ENCODE measurements at places on chromosomes 1 and 21. TPM values are rescaled to one million over a fixed set of nuclear protein-coding genes. Genes with fewer than 3 reads are reported as not detected.

The CLDN8 gene
- total RNA-seq, result 4.1 TPM

The VPS72 gene
- total RNA-seq, result 23.9 TPM

- H3K4me3 ChIP-seq, result no peak overlapping the region
- DNase-seq, result no peak
- no peaks in the 10 kb centered on the region for H3K27me3 ChIP-seq
- peaks cover 36% of the 10 kb centered on the region for H3K4me1 ChIP-seq
These were observed 3.0 kb downstream of the GPN2 start for GRCh38 chr1:26887125-26887524.

The RGS16 gene
- total RNA-seq, result 1.1 TPM

The EPHB2 gene
- total RNA-seq, result 2.6 TPM

GRCh38 chr1:232192781-232193450, 437.0 kb downstream of the SIPA1L2 start:
- H3K27ac ChIP-seq, result no peak overlapping the region
- H3K4me1 ChIP-seq, result no peaks in the 10 kb centered on the region
- DNase-seq, result no peak
- H3K4me3 ChIP-seq, result no peak overlapping the region

The SERPINC1 gene
- not detected for total RNA-seq

GRCh38 chr21:42988236-42988965, 14.0 kb downstream of the PKNOX1 start:
- H3K4me3 ChIP-seq, result no peak overlapping the region
- peaks cover 11% of the 10 kb centered on the region for H3K36me3 ChIP-seq

DNA sequence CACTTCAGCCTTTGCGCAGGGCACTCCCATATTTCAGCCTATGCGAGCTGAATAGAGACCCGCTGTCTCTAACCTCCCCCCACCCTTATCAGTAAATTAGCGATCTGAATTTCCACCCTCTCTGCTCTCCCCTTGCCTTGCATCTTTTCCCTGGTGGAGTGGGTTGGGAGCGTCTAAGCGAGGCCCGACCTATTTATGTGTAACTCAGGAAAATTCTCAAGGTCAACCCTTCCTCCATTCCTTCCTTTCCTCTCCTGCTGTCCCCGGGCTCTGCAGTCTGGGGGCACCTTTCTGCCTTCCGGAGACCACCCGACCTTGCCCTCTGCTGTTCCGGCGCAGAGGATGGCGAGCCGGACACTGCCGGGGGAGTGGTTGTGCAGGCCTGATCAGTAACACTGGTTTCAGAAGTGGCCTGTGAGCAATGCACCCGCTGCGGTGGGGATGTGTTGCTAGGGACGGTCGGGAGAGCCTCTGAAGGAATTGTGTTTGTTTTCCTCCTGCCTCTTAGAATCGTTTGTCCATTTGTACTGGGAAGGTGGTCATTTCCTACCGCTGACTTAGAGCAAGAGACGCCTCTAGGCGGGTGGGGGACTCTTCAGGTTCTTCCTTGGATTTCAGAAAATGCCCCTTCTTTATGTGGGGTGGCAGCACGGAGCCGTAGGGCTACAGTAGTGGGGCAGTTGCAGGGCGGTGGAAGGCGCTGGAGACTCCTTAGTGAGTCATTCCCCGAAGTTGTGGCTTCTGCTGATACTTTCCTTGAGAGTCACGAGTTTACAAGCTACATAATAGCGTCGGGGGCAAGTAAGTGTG, 513 bp downstream of the MGST3 start:
- DNase-seq, result peak; percentile 80
- H3K4me3 ChIP-seq, result peak overlapping the region; percentile 59
- H3K27me3 ChIP-seq, result no peaks in the 10 kb centered on the region
- H3K27ac ChIP-seq, result peak overlapping the region; percentile 91

The VSIG8 gene
- total RNA-seq, result not detected

DNA sequence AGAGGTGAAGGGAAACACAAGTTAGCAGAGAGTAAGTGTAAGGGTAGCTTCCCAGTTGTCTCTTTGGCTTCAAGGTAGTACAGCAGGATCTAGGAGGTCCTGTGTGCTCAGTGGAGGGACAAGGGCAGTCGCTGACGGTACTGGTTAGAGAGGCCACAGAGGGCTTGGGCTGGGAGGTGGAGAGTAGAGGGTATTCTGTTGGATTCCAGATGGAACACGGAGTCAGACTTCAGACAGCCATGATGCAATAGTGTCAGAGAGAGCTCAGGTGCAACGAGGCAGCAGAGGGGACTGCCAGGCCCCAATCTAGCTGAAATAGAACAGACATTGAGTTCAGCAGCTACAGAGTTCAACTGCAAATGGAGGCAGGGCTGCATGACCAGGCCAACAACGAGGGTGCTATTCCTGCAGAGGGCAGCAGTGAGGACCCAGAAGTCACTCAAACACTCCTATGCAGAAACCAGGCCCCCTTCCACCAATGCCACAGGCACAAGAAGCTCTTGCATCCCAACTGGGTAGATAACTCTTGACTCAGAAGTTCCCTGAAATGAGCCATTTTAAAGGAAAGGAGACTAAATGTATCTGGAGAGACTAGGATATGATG, 325.0 kb upstream of the ESRRG start:
- H3K27ac ChIP-seq, result no peak overlapping the region
- H3K27me3 ChIP-seq, result no peaks in the 10 kb centered on the region
- no peak overlapping the region for H3K4me3 ChIP-seq
- DNase-seq, result no peak
- H3K36me3 ChIP-seq, result no peaks in the 10 kb centered on the region

GRCh38 chr21:33977721-33978369, 62.2 kb upstream of the ATP5PO start:
- no peaks in the 10 kb centered on the region for H3K27me3 ChIP-seq
- no peak overlapping the region for H3K27ac ChIP-seq
- H3K4me1 ChIP-seq, result no peaks in the 10 kb centered on the region
- H3K4me3 ChIP-seq, result no peak overlapping the region

The CHRM3 gene
- 5.5 TPM for total RNA-seq

DNA sequence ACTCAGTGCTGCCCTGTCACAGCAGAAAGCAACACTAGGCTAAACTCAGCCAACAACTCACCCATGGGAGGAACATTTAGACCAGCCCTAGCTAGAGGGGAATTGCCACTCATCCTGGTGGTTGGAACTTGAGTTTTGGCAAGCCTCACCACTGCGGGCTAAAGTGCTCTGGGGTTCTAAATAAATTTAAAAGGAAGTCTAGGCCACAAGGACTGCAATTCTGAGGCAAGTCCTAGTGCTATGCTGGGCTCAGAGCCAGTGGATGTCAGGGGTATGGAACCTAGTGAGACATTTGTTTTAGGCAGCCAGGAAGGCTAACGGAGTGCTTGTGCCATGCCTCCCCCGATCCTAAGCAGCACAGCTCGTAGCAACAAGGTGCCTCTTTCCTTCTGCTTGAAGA, 78.0 kb downstream of the RGS13 start:
- no peak overlapping the region for H3K4me3 ChIP-seq
- H3K27me3 ChIP-seq, result no peaks in the 10 kb centered on the region

- no peak for DNase-seq
- peaks cover 38% of the 10 kb centered on the region for H3K36me3 ChIP-seq
- H3K27ac ChIP-seq, result no peak overlapping the region
- H3K4me1 ChIP-seq, result no peaks in the 10 kb centered on the region
- H3K4me3 ChIP-seq, result no peak overlapping the region
These were observed 25.8 kb downstream of the TRAF5 start for GRCh38 chr1:211352465-211352864.

DNA sequence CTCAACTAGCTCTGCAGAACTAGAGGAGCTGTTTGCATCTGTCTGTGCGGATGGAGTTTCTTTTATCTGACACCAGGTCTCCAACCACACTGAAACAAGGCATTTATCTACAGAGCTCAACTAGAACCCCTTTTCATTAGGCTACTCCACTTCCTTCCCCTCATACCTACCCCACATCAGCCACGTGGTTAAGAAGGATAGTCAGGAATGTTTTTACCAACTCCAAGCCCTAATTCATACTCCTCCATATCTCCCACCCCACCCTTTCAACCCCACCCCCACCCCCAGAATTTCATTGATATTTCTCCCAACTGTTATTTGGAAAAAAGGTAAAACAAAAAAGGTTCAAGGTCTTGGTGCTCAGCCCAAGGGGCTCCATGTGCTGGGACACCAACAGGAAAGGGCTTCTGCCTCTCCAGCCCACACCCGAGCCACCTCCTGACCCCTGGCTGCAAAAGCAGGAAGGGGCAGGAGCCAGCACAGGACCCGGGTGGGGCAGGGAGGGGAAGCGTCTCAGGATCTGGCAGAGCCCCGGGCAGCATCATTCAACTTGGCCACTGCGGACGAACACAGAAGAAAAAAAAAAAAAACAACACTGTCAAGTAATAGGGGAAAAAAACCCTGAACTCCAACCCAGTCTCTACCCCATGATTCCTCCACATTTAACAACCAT, 7.0 kb downstream of the ENSA start:
- H3K27ac ChIP-seq, result no peak overlapping the region
- H3K27me3 ChIP-seq, result no peaks in the 10 kb centered on the region
- no peak for DNase-seq
- H3K4me1 ChIP-seq, result peaks cover 74% of the 10 kb centered on the region
- peaks cover 57% of the 10 kb centered on the region for H3K36me3 ChIP-seq

The SPRR2B gene
- not detected for total RNA-seq

- DNase-seq, result no peak
- no peaks in the 10 kb centered on the region for H3K27me3 ChIP-seq
- no peaks in the 10 kb centered on the region for H3K4me1 ChIP-seq
- H3K36me3 ChIP-seq, result peaks cover 20% of the 10 kb centered on the region
These were observed 79.2 kb upstream of the SAMD11 start for GRCh38 chr1:844472-845026.

The CCDC185 gene
- not detected for total RNA-seq

The LAD1 gene
- 43.8 TPM for total RNA-seq

DNA sequence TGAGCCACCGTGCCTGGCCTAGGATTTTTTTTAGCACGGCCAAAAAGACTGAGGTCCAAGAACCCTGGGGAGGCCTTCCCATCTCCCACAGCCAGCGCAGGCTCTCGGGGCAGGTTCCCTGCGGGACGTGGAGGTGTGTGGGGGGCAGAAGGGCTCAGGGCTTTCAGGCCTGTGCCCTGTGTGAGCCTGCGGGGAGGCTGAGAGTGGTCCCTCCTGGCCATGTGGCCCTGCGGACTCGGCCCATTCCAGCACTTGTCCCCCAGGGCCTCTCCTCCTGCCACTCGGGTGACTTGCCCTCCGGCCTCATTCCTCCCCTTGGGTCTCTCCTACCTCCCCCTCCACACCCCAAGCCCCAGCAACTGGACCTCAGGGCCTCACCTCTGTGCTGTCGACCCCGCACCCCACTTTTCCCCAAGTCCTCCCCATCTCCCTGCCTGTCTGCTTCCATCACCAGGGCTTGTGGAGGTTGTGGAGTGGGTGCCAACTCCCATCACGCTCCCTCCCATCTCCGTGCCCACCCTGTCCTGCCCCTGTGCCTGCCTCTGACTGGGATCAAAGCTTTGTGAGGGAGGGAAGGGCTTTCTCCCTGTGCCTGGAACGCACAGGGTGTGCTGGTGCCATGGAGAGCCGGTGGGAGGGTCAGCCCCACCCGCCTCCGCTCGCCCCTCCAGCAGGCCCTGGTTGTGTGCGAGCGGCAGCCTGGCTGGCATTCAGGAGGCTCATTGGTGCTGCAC, 32.2 kb upstream of the DIP2A start:
- no peaks in the 10 kb centered on the region for H3K4me1 ChIP-seq
- peaks cover 78% of the 10 kb centered on the region for H3K36me3 ChIP-seq
- H3K4me3 ChIP-seq, result no peak overlapping the region
- no peak overlapping the region for H3K27ac ChIP-seq
- no peak for DNase-seq

The CNIH3 gene
- total RNA-seq, result 18.7 TPM

DNA sequence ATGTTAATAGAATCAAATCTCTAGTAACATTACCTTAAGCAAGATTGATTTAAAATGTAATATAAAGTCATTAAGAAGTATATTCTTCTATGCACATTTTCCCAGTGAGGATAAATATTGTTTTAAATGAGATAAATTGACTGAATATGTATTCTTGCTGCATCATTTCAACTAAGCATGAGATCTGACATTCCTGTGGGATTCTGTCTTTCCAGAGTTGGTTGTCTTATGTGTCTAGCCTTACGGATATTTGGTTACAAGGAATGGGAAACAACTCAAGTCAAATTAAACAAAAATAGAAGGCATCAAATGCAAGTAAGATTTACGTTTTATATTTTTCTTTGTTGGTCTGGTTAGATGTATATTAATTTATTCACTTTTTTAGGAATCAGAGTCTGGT, 287.5 kb downstream of the PTGER3 start:
- H3K36me3 ChIP-seq, result no peaks in the 10 kb centered on the region
- H3K4me3 ChIP-seq, result no peak overlapping the region
- no peaks in the 10 kb centered on the region for H3K4me1 ChIP-seq
- no peaks in the 10 kb centered on the region for H3K27me3 ChIP-seq
- no peak for DNase-seq

The RALGPS2 gene
- 9.8 TPM for total RNA-seq

DNA sequence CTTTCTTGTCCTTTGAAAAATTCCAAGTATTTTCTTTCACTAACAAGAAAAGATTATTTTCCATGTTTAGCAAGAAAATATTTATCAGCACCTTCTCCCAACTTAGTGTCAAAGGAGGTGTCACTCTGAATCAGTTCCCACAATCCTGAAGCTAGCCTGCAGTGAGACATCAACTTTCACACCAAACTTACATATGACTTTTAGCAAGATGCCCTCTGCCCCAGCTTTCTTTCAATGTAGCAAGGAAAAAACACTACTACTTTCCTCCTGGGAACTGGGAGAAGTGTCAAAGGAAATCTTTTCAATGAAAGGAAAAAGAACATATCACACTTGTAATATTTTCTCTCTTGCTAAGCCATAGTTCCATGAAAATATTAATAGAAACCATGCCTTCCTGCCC, 50.9 kb upstream of the PALMD start:
- H3K4me1 ChIP-seq, result no peaks in the 10 kb centered on the region
- no peak for DNase-seq
- H3K36me3 ChIP-seq, result no peaks in the 10 kb centered on the region

GRCh38 chr1:224509907-224510306, 75.3 kb upstream of the WDR26 start:
- H3K27me3 ChIP-seq, result no peaks in the 10 kb centered on the region
- no peak for DNase-seq
- H3K36me3 ChIP-seq, result no peaks in the 10 kb centered on the region
- peaks cover 41% of the 10 kb centered on the region for H3K4me1 ChIP-seq
- no peak overlapping the region for H3K27ac ChIP-seq

DNA sequence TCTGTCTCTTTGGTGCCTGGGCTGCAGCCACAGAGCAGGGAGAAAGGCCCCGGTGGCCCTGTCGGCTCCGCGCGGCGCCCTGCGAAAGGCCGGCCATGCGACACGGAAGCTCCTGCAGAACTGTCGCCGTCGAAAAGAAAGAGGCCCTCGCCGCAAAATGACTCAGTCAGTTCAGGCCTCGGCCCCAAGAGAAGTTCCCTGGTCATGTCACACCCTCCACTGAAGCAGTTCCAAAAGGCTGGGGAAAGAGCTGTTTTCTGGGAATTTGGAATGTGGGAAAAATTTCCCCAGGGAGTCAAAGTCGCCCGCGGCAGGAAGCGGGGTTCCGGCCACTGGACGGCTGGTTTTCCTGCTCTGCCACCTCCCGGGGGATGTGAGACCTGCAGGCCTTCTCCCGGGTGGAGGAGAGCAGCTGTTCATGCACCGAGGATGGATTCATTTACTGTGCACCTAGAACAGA, 115.8 kb upstream of the ZNF678 start:
- no peaks in the 10 kb centered on the region for H3K27me3 ChIP-seq
- H3K4me1 ChIP-seq, result no peaks in the 10 kb centered on the region
- no peaks in the 10 kb centered on the region for H3K36me3 ChIP-seq

GRCh38 chr1:163076044-163076443, 6.9 kb downstream of the RGS4 start:
- H3K36me3 ChIP-seq, result no peaks in the 10 kb centered on the region
- H3K4me1 ChIP-seq, result peaks cover 5% of the 10 kb centered on the region
- no peak for DNase-seq
- no peaks in the 10 kb centered on the region for H3K27me3 ChIP-seq

The CYYR1 gene
- not detected for total RNA-seq

GRCh38 chr1:162782671-162783070, 7.8 kb upstream of the HSD17B7 start:
- peaks cover 43% of the 10 kb centered on the region for H3K36me3 ChIP-seq
- H3K27me3 ChIP-seq, result no peaks in the 10 kb centered on the region
- H3K4me3 ChIP-seq, result no peak overlapping the region
- H3K4me1 ChIP-seq, result no peaks in the 10 kb centered on the region
